H1 (cell line): ENCODE measurements at places on chromosomes 6 and 20.

GRCh38 chr20:21259346-21259745 is 43.8 kb upstream of the XRN2 start:
- H3K27ac ChIP-seq, result no peak overlapping the region
- H3K27me3 ChIP-seq, result no peaks in the 10 kb centered on the region
- H3K4me3 ChIP-seq, result no peak overlapping the region
- no peaks in the 10 kb centered on the region for H3K36me3 ChIP-seq
- DNase-seq, result no peak
- no peaks in the 10 kb centered on the region for H3K4me1 ChIP-seq

DNA sequence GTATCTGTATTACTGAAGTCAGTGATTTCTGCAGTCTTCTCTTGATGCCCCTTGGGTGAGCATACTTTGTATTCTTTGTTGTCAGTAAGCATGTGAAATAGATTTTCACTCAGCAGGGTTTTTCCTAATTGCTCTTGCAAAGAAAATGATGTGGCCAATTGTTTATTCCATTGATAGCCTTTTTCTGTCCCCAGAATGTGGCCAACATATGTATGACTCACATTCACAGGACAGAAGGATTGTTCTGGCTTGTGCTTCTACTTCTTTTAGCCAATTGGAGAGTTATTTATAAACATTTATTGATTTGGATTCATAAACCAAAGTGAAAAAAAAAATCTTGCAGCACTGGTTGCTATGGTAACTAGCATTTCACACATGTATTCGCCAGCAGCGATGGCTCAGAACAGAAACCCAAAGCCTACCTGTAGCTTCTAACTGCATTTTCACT is 54.4 kb upstream of the RBM24 start:
- no peaks in the 10 kb centered on the region for H3K36me3 ChIP-seq
- H3K27me3 ChIP-seq, result no peaks in the 10 kb centered on the region
- H3K4me3 ChIP-seq, result no peak overlapping the region

DNA sequence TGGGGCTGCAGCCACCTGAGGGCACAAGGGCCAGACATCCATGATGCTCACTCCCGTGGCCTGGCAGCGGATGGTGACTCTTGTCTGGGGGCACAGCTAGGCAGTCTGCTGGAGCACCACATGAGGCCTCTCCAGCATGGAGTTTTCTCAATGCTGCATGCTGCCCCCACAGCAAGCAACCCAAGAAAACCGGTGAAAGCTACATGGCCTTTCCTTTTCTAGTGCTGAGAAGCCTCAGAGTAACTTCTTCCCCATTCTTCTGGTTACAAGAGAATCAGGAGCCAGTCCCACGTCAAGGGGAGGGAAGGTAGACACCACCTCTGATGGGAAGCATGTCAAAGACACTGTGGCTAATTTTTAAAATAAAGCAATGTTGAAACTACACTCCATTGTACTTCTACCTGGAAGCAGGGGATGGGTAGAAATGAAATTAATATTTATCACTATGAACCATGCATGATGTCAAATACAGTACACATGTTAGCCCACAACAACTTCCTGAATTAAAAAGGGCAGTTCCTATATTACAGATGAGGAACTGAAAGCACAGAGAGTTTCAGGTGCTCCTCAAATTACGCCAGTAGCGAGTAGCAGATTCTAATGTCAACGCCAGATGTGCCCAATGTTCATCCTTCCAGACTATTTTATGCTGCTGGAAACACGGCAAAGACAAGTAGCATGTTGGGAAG is 101.5 kb downstream of the LAMP5 start:
- no peaks in the 10 kb centered on the region for H3K4me1 ChIP-seq
- H3K36me3 ChIP-seq, result no peaks in the 10 kb centered on the region
- no peak overlapping the region for H3K4me3 ChIP-seq
- no peaks in the 10 kb centered on the region for H3K27me3 ChIP-seq
- H3K27ac ChIP-seq, result no peak overlapping the region

DNA sequence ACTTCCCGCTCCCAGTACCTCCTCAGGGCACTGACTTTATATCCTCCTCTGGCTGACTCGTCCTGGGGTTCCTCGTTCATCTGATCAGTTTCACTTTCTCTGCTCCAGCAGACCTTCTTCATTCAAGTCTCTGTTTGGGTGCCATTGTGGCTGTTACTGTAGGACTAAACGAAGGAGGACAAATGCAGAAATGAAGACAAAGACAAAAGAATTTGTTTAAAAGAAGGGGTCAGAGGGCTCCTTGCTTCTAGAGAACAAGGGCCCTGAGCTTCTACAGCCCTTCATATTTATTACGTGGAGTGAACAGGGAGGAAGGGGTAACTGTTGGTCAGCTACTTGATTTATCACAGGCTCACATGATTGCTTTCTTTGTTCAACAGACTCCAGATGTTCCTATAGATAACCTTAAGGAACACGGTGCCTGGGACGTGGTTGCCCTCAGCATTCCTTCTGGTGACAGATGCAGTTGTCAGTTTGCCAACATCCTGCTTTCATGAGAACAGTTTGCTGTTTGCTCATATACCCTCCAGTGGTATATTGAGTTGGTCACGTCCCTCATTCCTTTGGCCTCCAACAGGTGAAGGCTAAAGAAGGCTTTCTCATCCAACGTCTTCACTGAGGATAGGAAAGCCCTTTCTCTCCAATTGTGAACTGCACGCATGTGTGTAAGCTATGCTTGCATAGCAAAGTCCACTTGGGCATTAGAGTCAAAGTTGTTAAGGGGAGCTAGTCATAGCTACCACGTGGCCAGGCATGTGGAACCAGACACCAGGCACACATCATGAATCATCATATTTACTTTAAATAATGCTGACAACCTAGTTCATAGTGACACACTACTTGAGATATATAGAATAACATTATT is 69.1 kb upstream of the BTN3A2 start:
- H3K4me3 ChIP-seq, result no peak overlapping the region
- no peak for DNase-seq
- H3K27me3 ChIP-seq, result peaks cover 1% of the 10 kb centered on the region
- no peaks in the 10 kb centered on the region for H3K4me1 ChIP-seq
- no peak overlapping the region for H3K27ac ChIP-seq

DNA sequence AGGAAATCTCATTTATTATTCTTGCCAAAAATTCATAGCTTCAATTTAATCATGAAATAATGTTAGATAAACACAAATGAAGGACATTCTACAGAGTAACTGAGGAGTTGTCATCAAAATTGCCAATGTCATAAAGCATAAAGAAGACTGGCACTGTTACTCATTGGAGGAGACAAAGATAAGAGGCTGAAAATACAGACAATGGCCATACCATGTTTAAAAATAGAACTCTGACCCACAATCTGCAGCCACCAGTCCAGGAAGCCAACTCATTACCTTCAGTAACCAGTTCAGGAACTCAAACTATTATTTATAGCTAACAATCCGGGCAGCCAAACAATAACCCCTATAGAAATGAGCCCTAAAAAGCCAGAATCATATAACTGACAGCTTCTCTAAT is 795.6 kb downstream of the TENT5A start:
- H3K27ac ChIP-seq, result no peak overlapping the region
- no peak overlapping the region for H3K4me3 ChIP-seq
- no peaks in the 10 kb centered on the region for H3K4me1 ChIP-seq

GRCh38 chr6:122704066-122704465 is 75.5 kb upstream of the FABP7 start:
- H3K4me1 ChIP-seq, result peaks cover 3% of the 10 kb centered on the region; the same call in 1 of the 2 replicates
- H3K36me3 ChIP-seq, result no peaks in the 10 kb centered on the region
- H3K4me3 ChIP-seq, result no peak overlapping the region
- no peaks in the 10 kb centered on the region for H3K27me3 ChIP-seq
- DNase-seq, result no peak
- H3K27ac ChIP-seq, result no peak overlapping the region

GRCh38 chr6:90338409-90338808 is 41.8 kb upstream of the BACH2 start:
- no peaks in the 10 kb centered on the region for H3K4me1 ChIP-seq
- no peak overlapping the region for H3K4me3 ChIP-seq
- no peaks in the 10 kb centered on the region for H3K27me3 ChIP-seq
- no peaks in the 10 kb centered on the region for H3K36me3 ChIP-seq

DNA sequence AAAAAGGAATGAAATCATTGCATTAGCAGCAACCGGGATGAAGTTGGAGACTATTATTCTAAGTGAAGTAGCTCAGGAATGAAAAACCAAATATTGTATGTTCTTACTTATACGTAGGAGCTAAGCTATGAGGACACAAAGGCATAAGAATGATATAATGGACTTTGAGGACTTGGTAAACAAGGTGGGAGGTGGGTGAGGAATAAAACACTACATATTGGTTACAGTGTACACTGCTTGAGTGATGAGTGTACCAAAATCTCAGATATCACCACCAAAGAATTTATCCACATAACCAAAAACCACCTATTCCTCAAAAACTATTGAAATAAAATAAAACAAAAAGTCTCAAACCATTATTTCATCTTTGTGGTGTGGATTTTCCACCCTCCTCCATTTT is 593.5 kb downstream of the TENT5A start:
- H3K27ac ChIP-seq, result no peak overlapping the region
- no peak for DNase-seq
- H3K4me1 ChIP-seq, result no peaks in the 10 kb centered on the region
- no peaks in the 10 kb centered on the region for H3K27me3 ChIP-seq
- no peaks in the 10 kb centered on the region for H3K36me3 ChIP-seq

DNA sequence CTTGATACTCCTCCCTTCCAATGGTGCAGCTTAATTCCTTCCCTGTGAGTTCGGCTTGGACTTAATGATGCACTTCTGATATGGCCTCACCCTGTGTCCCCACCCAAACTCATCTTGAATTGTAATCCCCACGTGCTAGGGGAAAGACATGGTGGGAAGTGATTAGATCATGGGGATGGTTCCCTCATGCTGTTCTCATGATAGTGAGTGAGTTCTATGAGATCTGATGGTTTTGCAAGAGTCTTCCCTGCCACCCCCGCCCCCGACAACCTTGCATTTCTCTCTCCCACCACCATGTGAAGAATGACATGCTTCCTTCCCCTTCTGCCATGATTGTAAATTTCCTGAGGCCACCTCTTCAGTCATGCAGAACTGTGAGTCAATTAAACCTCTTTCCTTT is 50.3 kb upstream of the HLA-G start:
- no peak for DNase-seq
- no peak overlapping the region for H3K4me3 ChIP-seq
- H3K36me3 ChIP-seq, result no peaks in the 10 kb centered on the region
- no peaks in the 10 kb centered on the region for H3K27me3 ChIP-seq

DNA sequence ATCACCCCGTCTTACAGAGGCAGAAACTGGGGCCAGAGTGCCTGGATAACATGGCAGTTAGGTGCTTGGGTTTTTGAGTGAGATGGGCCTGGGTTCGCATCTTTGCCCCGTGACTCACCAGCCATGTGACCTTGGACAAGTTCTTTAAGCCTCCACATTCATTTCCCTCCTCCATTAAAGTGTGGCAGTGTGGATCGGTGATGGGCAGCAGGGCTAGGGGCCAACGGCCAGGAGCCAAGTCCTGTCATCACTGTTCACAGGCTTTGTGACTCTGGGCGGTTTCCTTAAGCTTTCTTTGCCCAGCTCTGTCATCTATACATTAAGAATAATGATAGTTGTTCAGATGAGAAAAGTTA is 85.5 kb upstream of the PMEPA1 start:
- DNase-seq, result no peak
- H3K27ac ChIP-seq, result no peak overlapping the region
- H3K4me3 ChIP-seq, result no peak overlapping the region
- H3K36me3 ChIP-seq, result no peaks in the 10 kb centered on the region

- H3K4me1 ChIP-seq, result no peaks in the 10 kb centered on the region
- no peak overlapping the region for H3K27ac ChIP-seq
Observed at GRCh38 chr6:37891072-37891471, 71.5 kb downstream of the ZFAND3 start.

DNA sequence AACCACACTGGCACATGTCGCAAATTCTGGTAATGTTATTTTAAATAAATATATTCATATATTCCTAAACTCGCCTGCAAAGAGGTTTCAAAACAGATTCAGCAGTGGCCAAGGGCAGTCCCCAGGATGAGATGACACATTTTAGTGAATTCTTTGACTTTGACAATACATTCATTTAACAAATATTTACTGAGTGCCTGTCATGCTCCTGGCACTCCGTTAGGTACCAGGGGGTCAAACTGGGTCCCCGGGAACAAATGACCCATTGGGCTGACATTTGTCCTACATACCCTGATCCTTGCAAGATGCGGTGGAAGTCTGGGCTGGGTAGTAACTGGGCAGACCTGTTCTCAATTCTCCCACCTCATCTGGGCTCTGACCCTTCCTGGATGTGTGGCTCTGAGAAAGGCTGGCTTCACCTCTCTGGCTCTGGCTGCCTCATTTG is 74.9 kb downstream of the FYN start:
- no peaks in the 10 kb centered on the region for H3K27me3 ChIP-seq
- H3K4me1 ChIP-seq, result peaks cover 13% of the 10 kb centered on the region
- H3K27ac ChIP-seq, result no peak overlapping the region
- no peak overlapping the region for H3K4me3 ChIP-seq

DNA sequence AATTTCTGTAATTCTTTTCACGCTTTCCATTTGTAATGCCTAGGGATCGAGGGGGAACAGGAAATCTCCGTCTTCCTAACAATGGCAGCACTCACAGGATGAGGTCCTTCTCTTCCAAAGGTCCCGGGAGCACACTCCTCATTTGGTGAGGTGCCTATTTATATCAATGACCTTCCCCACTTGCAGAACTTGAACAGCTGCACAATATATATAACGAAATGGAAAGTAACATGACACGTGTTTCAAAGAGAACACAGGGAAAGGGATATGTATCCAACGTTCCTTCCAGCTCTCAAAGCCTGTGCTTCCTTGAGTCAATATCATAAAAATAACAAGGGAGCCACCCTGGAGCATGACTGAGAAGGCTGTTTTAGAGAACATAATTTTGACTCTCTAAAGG is 78.6 kb upstream of the RBM24 start:
- H3K36me3 ChIP-seq, result no peaks in the 10 kb centered on the region
- no peaks in the 10 kb centered on the region for H3K4me1 ChIP-seq
- H3K4me3 ChIP-seq, result no peak overlapping the region
- peaks cover 3% of the 10 kb centered on the region for H3K27me3 ChIP-seq
- no peak for DNase-seq

GRCh38 chr6:159089909-159090308 is 45.1 kb upstream of the TAGAP start:
- no peak for DNase-seq
- no peak overlapping the region for H3K4me3 ChIP-seq
- H3K36me3 ChIP-seq, result no peaks in the 10 kb centered on the region

DNA sequence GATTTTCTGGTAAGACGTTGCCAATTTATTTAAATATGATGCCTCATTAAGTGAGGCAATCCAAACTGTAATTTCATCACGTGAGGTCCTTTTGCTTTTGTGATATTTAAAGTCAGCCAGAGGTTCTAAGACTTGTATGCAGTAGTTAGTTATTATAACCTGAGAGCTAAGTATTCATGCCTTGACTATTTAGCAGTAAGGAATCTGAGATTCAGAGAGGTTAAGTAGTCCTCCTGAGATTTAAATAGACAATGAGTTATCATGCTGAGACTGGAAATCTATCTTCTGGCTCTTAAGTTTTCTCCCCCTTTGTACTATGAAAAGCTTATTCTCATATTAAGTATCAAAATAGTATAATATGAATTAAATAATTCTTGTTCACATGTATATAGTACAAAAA is 158.0 kb downstream of the UTRN start:
- DNase-seq, result no peak
- H3K4me3 ChIP-seq, result no peak overlapping the region
- H3K27me3 ChIP-seq, result no peaks in the 10 kb centered on the region
- peaks cover 47% of the 10 kb centered on the region for H3K36me3 ChIP-seq
- no peak overlapping the region for H3K27ac ChIP-seq
- no peaks in the 10 kb centered on the region for H3K4me1 ChIP-seq

- no peaks in the 10 kb centered on the region for H3K27me3 ChIP-seq
- no peaks in the 10 kb centered on the region for H3K4me1 ChIP-seq
- no peak overlapping the region for H3K27ac ChIP-seq
- no peak for DNase-seq
- H3K4me3 ChIP-seq, result no peak overlapping the region
Observed at GRCh38 chr20:8489094-8489883, 357.2 kb downstream of the PLCB1 start.
